ENCODE measurements at places on chromosomes 1 and 21. TPM values are rescaled to one million over a fixed set of nuclear protein-coding genes. Genes with fewer than 3 reads are reported as not detected.

The IRF6 gene
- 0.21 TPM for total RNA-seq

The SKI gene
- 41.2 TPM for total RNA-seq

The GJB3 gene
- total RNA-seq = not detected

The TARBP1 gene
- total RNA-seq = 35.7 TPM

The B3GALT5 gene
- not detected for total RNA-seq

The MATN1 gene
- not detected for total RNA-seq

The LCE2B gene
- total RNA-seq = not detected

The OR6N1 gene
- not detected for total RNA-seq

The HES4 gene
- total RNA-seq = 0.50 TPM

The OMA1 gene
- total RNA-seq = 23.9 TPM

The COL18A1 gene
- total RNA-seq = 28.7 TPM

The OR2L13 gene
- total RNA-seq = not detected

The ACTL8 gene
- total RNA-seq = not detected

The IL6R gene
- 0.53 TPM for total RNA-seq

The C1orf105 gene
- total RNA-seq = not detected
